Activated naive CD4-positive, alpha-beta T cell treated with anti-CD3 and anti-CD28 coated beads, Interleukin-2, amount 50 U/mL, for 72 hours (primary cell): ENCODE measurements at places on chromosomes 2 and 18. TPM values are rescaled to one million over a fixed set of nuclear protein-coding genes. Genes with fewer than 3 reads are reported as not detected.

Gene ITSN2
- total RNA-seq, result 48.7 TPM

Gene PLCD4
- total RNA-seq, result 0.36 TPM

Gene PCARE
- not detected for total RNA-seq

Gene UPP2
- not detected for total RNA-seq

Gene CD8B2
- total RNA-seq, result not detected

Gene LDLRAD4
- total RNA-seq, result 18.4 TPM

Gene REG1B
- not detected for total RNA-seq

Gene CENPA
- 38.1 TPM for total RNA-seq

Gene SLC25A52
- not detected for total RNA-seq

Gene DLX1
- not detected for total RNA-seq
